ENCODE measurements at places on chromosomes 3 and 15.

DNA sequence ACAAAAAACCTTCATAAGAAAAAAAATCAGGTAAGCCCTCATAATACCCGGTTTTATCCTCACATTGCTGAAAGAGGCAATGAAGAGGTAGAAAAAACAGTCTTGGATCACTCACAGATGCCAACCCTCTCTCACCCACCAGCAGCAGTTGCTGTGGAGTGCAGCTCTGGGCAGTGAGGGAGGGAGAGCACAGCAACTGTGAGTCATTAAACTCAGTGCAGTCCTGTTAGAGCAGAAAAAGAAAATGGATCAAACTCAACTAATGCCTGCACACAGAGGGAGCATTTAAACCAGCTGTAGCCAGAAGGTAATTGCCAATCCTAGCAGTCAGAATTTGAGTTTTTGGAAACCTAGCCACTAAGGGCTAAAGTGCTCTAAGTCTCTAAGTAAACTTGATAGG is 1050.6 kb upstream of the ALCAM start:
- no peak for DNase-seq

- DNase-seq, result no peak
Observed at GRCh38 chr15:70875001-70875782, 17.0 kb downstream of the THAP10 start.

- no peak for DNase-seq
Observed at GRCh38 chr15:60460931-60461330, 18.0 kb downstream of the ICE2 start.

DNA sequence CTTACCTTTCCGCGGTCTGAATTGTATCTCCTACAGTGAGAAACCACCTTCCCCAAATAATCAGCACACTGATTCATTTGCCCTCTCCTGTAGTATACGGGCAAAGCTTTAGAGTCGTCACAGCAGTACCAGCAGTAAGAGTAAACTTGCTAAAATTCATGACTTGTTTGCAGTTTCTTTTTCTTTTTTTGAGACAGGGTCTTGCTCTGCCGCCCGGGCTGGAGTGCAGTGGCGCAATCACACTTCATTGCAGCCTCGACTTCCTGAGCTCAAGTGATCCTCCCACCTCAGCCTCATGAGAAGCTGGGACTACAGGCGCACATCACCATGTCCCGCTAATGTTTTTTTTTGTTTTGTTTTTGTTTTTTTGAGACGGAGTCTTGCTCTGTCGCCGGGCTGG is 11.9 kb downstream of the SCAMP5 start:
- no peak for DNase-seq

- DNase-seq, result no peak
Observed at GRCh38 chr15:38059665-38060064, 125.2 kb downstream of the TMCO5A start.

GRCh38 chr3:137349557-137350348 is 392.0 kb downstream of the IL20RB start:
- DNase-seq, result no peak

DNA sequence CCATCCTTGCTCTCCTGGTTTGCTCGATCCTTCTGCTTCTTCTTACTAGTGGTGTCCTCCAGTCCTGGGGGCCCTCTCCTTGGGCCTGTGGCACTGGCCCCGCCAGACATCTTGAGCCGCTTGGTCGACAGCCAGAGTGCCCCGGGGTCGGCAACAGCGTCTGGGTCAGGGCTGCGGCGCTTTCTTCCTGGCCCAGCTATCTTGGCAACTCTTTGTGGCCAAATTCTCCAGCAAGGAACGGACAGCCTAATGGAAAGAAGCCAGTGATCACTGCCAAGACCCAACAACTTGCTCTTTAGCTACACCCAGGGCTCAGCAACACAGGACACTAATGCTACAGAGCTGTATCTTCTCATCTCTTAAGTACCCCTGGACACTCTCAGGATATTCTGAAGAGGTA is 1.6 kb downstream of the USP19 start:
- DNase-seq, result no peak

GRCh38 chr3:188432802-188433520 is 279.0 kb downstream of the LPP start:
- DNase-seq, result no peak

GRCh38 chr15:25796395-25796794 is 66.7 kb downstream of the ATP10A start:
- no peak for DNase-seq

DNA sequence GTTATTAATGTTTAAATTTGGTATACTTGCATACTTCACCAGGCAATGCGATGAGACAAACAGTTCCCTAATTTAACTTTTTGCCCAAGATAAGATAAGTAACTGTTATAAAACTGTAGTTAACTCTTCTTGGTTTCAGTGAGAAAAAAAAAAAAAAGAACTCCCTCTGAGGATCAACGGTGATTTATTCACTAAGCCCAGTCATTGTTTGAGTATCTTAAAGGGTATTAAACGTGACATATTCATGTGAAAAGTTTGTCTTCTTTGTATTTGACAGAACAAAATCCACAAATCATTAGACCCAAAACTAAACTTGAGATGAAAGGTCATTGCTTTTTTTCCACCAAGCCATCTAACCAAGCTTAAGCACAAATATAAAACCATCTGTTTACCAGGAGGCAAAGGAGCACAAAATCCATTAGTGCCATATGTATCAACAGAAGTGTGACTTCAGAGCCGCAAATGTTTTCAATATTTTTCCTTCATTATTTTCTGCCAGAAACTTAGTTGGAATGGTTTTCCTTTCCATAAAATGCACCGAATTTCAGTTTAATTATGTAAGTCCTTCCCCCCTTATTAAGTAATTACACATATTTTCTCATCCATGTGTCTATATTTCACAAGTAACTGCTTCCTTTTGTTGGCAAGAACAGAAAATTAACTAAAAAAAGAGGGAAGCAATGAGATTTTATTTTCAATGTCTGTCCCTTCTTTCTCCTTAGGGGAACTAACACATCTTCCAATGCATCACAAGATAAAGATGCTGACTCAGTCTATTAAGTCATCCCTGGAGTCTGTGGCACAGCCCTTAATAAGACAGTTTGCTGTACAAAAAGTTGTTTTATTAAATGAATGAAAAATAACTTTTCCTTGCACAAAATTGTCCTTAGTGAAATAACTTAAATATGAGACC is 92.2 kb upstream of the RAP2B start:
- no peak for DNase-seq

DNA sequence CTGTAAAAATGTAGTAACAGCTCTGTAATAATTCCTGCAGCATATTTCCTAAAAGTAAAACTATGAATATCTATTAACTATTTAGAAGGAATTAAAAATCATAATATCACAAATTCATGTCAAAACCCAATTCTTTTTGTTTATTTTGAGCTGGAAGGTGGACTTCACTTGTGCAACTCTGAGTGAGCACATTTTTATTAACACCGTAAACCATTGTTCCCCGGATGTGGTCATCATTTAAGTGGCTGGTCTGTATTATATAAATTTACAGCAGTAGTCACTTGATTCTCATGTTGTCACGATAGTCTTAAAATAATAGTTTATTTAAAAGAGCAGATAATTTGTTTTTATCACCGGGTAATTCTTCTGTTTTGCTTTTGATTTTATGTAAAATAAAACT is 43.0 kb upstream of the UTS2B start:
- DNase-seq, result no peak

DNA sequence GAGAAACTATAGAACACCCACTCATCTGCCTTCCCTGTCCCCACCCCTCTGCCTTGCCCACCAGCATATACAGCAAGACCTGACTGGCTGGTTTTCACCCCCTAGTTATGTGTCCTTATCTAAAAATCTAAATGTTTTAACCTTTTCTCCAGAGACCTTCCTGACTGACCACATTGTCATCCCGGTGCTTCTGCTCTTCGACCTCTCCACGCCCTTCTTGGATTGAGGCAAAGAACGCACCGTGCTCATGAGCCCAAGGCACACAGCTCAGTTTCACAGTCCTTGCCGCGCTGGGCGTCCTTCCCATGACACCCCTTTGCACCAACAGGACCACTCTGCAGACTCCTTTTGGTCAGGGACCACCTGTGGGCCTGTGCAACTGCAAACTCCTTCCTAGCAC is 62.7 kb downstream of the B3GNT5 start:
- no peak for DNase-seq

DNA sequence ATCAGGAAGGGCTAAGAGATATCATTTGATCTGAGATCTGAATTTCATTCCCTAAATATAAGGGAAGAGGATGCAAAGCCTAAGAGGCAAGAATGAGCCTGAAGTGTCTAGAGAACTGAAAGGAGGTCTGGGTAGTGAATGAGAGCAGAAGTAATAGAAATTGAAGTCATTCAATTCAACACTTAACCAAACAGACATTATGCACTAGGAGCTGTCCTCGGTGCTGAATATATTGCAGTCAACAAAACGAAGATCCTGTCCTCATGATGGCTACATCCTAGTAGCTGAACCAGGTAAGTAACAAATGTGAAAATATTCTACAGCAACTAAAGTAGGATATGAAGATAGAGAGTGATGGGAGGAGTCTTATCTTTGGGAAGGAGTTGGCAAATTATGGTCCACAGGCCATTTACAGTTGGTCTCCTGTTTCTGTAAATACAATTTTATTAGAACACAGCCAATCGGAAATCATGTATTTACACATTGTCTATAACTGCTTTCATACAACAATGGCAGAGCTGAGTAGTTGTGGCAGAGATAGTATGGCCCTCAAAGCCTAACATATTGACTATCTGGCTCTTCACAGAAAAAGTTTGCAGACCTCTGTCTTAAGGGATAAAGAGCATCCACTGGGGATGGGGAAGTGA is 192.9 kb upstream of the CADPS start:
- no peak for DNase-seq

DNA sequence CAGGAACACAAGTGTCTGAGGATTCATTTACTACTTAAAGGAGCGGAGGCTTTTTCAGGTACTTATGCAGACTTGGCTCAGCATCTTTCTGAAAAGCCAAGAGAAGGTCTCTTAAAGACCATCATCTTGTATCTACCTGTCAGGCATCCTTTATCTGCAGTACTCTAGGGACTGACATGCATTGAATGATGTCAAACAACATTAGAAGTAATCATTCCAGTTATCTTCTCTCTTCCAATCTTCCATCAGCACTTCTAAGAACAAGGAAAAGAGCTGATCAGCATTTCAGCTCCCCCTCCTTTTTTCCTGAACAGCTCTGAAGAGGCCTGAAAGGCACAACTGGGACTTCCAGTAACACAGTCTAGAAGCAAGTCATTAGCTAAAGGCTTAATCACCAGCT is 214.8 kb downstream of the KCNH8 start:
- no peak for DNase-seq

DNA sequence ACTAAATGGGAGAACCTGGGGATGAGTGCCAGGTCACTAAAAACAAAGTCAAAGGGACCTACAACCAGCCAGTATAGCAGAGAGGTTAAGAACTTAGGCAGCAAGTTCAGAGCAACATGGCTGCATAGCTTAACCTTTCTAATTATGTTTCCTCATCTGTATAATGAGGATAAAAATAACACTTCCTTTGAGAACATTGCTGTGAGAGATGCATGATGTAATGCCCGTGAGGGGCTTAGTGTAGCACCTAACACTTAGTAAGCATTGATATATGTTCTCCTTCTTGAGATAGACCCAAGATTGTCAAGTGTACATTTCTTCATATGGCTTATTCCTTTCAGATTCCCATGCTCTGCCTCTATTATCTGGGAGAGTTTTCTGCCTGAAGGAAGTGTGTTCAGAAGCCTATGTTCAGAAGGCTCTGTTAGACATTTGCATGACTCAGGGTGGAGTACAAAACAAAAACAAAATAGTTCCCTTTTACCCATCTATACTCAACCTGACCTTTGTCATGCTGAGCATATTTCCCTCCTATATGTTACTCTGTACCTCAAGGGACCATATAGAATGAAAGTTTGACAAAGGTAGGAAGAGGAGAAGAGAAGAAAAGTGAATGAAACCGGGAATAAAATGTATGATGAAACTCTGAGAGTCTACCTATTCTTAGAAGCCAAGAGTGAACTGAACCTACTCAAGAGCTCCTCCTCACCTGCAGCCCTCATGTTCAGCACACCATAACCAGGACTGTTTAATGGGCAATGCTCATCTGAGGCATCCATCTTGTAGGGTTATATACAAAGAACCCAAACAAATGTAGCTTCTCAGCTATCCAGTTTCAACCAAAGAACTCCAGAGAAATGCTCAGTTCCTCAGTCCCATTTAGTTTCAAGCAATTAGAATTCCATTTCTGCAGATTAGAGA is 70.7 kb upstream of the KCNMB2 start:
- DNase-seq, result no peak

DNA sequence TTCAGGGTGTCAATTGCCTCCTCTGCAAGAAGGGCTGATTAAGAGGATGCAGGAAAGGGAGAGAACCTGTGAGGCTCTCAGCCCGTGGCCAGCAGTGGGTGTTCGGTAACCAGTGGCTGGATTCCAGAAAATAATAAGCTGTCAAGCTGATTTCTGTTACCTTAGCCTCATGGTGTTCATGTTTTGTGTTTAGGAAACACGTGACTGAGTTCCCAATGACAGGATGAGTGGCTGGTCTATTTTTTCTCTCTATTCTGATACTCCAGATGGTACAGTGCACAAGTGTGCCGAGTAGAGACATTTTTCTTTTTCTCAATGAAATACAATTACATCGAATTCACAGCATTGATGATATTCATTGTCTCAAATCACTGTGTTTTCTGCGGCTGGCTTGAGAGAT is 43.6 kb downstream of the EDEM1 start:
- DNase-seq, result no peak

DNA sequence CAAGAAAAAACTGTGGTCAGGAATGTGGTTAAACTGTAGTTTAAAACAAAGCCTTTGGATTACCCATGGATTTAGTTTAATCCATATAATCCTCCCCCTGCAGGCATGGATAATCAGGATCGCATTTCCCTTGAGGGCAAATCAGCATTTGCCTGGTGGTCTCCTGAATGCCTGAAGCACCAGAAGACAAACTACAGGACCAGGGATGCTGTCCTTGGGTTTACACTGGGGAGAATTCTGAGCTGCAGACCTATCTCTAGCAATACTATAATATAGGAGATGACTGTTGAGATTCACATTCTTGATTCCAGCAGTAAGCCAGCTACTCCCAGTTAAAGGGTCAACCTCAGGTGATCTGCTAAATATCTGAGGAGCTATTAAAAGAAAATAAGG is 10.6 kb downstream of the PIK3CB start:
- DNase-seq, result no peak

GRCh38 chr3:69294014-69294766 is 91.7 kb downstream of the FRMD4B start:
- no peak for DNase-seq
